ENCODE measurements at places on chromosomes 12 and 14.

GRCh38 chr14:65238456-65238855 is 136.1 kb upstream of the MAX start:
- DNase-seq, result no peak

DNA sequence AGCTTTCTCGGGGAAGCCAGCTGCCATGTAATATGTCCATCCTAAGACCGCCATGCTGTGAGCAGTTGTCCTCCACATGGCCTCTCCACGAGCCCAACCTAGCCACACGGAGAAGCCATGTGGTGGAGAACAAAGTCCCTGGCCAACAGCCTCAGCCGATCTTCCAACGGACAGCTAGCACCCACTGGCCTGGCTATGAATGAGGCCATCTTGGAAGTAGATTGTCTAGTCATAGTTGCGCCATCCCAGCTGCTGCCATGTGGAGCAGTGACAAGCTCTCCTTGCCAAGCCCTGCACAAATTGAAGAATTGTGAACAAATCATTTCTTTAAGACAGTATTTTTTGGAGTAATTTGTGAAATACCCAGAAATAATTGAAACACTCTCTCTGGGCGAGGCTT is 49.3 kb upstream of the USP44 start:
- DNase-seq, result no peak

DNA sequence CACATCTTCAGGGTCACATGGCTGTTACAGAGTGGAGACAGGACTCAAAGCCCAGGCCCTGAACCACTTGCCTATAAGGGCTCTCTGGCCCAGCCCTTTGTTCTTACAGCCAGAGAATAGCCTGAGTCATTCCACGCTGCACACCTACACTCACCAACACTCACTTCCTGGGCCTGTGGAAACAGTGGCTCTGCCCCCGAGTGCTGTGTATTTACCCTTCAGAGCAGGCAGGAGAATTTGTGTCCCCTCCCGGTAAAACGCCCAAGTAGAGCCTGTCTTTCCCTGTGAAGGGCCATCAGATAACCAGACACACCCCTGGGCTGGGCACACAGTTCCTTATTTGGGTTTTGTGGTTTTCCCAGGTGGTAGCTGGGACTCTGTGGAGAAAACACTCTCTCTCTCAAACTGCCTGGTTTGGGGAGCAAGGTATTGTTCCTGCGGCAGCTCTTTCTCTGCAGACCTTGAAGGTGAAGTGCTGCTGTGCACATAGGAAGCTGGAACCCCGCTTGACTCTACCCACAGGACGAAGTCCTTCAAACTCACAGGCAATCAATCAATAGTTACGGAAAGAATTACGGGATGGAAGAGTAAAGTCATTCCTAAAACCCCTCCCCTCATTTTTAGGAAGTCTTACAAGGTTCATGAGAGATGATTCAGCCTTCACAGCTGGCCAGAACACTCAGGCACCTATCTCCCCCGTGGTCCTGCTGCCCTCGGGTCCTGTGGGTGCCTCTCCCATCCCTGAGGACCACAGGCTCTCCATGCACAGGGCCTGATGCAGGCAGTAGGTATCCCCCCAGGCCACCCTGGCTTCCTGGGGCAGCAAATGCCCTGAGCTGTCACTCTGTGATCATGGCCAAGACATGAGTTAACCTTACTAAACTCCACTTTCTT is 20.3 kb downstream of the FIGNL2 start:
- no peak for DNase-seq

DNA sequence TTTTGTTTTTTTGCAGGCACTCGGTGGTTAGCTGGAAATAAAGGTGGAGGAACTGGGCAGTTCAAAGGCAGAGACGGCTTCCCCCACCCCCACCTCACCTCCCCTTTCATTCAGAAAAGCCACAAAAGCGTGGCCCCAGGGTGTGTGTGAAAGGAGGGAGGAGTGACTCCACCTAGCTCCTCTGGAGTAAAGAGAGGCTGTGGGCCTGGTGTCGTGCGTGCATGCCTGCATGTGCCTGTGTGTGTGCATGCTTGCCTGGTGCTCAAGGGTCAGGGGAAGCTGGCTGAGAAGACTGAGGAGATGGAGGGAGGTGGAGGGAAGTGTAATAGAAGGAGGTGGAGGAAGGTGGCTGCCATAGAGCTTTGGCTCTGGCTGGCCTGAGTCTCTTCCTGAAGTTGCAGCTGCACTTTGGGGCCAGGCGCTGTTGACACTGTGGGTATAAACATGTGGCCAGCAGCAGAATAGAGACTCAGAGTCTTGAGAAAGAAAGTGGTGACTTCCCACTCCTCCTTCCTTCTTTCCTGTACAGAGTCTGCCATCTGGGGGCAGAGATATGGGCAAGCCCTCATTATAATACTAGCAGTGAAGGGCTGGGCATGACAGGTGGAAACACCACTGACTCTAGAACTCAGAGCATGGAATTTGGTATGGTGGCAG is 36.9 kb upstream of the SINHCAF start:
- DNase-seq, result no peak

DNA sequence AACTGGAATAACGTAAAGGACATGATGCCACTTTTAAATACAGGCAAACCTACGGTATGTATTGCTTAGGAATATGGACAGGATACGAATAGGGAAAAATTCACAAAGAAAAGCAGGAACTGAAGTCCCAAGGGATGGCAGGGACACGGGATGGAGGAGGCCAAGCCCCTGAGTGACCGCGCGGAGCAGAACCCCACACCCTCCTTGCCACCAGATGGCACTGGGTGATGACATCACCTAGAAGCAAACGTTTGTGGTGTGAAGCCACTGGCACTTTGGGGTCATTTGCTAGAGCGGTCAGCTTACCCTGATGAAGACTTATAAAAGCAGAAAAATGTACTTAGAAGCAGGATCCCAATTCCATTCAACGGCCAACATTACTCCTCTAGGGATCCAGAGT is 9.4 kb downstream of the DHX37 start:
- DNase-seq, result no peak

- no peak for DNase-seq
These were observed 131.6 kb downstream of the SEC23A start for GRCh38 chr14:38971258-38971921.

DNA sequence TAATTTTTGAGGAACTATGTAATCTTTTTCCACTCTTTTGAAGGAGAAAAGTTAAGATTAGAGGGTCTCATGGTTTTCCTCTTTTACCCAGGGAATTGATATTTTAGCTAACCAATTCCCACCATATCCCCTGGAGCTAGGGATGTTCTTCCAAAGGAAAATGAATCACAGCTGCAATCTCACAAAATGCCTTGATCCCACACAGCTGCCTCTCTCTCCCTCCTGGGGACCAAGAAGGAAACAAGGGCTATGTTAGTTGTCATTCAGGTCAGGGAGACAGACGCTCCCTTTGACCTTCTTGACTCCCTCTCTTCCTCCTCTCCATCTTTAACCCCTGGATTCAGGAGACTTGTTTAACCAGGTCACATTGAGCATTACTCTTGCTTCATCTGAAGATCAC is 9.5 kb downstream of the DCN start:
- no peak for DNase-seq

GRCh38 chr12:44246482-44247105 is 410.7 kb downstream of the TMEM117 start:
- DNase-seq, result no peak

DNA sequence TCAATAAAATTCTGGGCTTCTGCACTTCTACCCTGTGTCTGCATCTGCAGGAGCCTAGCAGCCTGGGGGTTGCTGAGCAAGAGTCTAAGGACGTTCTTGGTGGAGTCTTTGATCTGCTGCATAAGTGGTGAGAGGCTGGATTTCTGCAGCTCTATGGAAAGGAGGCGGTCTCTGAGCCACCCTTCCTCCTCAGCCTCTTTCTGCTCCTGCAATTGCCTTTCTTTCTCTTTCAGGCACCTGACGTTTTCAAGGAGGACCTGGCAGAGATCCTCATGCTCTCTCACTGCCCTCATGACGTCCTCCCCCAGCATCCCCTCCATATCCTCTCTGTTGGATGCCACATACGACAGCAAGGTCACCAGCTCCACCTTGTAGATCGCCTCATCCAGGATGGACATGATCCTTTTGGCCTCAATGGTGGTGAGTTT is 13.6 kb upstream of the TPCN1 start:
- no peak for DNase-seq

DNA sequence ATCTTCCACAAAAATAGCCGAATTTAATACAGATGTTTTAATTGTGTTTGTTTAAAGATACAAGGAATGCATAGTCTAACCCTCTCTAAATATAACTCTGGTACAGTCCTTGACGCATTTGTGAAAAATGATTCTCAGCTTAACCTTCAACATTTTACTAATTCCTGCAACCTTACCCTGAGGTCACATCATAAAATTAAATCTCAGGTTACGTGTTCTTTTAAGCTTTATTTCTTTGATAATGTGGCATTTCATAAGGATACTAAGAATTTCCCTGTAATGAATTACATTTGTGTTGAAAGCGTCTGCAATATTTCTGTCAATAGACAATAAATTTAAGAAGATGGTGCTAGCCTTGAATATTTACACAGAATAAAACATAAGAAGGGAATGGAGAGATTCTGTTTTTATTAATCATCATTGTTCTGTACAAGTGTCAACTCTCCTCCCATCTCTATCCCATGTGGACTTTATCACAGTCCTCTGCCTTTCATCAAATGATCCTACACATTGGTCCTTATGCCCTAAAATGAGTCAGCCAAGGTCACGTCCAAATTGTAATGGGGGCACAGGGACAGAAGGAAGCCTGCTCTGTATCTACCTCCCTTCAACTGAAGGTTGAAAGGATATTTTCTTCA is 769.3 kb upstream of the FLRT2 start:
- DNase-seq, result no peak

DNA sequence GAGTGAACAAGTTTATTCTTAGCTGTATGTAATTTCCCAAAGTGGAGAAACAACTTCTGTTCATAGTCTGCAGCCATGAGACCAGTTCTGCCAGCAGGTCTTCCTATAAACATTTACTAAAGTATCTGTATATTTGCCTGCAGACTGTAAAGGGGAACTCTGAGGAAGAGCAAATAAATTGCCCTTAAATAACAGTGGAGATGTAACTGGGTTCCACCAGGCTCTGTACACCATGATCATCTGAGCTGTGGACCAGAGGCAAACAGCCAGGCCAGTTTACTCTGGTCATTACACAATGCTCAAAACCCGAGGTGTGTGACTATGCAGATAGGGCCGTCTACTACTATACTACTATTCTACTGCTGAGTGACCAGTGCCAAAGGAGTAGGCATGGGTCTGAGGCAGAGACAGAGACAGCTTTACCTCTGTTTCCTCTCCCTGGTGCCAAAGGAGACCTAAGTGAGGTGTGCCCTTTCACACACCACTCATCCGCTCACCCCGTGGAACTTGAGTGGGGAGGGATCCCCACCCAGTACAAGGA is 21.1 kb upstream of the CERS5 start:
- DNase-seq, result no peak

DNA sequence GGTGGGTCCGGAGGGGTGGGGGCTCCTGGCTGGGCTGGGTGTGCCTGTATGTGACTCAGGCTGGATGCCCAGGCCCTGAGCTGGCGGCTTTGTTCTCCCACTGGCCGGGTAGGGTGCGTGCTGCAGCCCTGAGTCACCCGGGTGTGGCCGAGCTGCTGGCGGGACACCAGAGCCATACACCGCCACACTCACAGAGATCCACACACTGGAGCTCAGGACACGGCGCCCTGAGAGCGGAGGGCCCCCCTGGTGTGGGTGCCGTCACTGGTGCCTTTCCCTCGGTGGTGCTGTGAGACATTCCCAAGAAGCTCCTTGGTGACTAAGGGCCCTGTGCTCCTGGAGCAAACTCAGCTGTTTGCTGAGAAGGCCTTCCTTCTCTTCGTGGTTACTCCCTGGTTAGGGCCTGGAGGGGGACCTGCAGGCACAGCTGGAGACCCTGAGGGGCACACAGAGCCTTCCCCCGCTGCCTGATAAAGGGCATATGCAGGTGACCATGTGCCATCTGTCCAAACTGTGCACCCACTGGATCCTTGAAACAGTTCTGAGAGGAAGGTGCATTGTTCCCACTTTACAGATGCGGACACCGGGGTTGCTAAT is 44.3 kb downstream of the KRT80 start:
- peak; percentile 85 for DNase-seq

GRCh38 chr12:58171914-58172313 is 230.5 kb downstream of the ATP23 start:
- no peak for DNase-seq

DNA sequence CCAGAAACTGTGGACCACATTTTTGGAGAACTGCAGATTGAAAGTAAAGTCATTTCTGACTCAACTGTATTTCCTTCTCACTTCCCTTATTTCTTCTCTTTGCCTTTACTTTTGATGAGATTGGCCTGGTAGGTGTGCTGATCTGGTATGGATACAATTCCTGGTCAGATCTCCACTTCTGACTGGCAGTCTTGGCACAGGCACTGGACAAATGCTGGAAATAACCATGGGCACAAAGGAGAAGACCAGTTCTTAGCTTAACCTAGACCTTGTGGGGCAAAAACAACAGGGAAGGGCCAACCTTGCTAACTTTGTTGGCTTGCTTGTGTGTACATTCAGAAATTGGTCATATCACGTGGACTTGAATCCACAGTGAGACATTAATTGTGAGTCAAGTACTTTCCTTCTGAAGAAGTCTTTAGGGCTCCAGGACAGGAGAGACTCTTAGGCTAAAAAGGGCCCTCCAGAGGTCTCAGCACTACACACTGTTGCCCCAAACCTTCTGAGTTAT is 75.0 kb downstream of the DIP2B start:
- DNase-seq, result no peak

- DNase-seq, result no peak
These were observed 691.6 kb downstream of the TMTC2 start for GRCh38 chr12:83378186-83378727.

DNA sequence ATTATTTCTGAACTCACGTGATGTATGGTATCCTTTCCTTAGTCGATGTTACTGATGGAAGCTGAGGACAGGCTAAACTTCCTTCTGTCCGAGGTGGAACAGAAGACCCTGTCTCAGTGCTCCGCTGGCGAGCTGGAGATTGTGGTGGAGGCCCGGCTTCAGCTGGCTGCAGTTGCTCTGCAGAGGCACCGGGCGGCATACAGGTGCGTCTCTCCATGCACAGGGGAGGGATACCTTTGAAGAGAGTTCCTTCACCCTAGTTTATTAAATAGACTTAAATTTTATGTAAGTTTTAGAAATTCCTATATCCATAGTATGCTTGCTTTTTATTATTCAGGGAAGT is 186.7 kb upstream of the NEDD1 start:
- DNase-seq, result no peak

DNA sequence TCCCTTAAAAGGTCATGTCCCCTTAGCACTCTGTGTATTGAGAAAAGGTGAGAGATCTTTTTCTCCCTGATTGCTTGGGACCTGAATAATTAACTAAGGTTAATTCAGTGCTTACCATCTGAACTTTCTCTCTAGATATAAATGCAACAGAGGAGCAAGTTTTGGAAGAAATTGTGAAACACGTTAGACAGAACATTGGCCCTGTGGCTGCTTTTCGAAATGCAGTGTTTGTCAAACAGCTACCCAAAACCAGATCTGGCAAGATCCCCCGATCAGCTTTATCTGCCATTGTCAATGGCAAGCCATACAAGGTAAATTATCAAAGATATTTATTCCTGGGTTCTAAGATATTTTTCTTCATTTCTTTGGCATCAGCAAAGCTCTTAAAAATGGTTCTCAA is 175.5 kb downstream of the ACSS3 start:
- no peak for DNase-seq

- no peak for DNase-seq
These were observed 357.4 kb downstream of the TMEM117 start for GRCh38 chr12:44193281-44193680.

Data from omental fat pad (tissue), 4 donors.